ENCODE measurements at places on chromosomes 12 and 14.

DNA sequence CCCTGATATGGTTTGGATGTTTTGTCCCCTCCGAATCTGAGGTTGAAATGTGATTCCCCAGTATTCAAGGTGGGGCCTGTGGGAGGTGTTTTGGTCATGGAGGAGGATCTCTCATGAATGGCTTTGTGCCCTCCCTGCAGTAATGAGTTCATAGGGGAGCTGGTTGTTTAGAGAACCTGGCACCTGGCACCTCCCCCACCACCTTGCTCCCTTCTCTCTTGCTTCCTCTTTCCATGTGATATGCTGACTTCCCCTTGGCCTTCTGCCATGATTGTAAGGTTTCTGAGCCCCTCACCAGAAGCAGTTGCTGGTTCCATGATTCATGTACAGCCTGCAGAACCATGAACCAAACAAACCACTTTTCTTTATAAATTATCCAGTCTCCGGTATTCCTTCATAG, 32.6 kb downstream of the CD163L1 start:
- DNase-seq: peak; percentile 21

DNA sequence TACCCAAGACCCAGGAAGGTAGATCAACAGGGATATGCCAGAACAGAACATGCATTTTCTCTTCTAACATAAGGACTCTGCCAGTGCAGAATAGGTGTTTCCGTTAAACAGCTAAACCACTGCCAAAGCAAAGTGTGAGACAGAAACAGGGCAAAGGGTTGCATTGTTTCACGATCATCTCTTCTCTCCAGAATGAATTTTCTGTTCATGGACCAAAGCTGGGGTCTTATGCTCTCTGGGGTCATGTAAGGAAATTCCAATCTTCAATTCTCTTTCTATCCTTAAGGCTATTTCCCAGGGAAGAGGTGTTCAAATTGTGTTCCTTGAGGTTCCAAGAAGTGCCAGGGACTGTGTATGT, 10.9 kb downstream of the PSMB5 start:
- no peak for DNase-seq

GRCh38 chr14:25904446-25904845, 693.4 kb downstream of the NOVA1 start:
- no peak for DNase-seq

- no peak for DNase-seq
These were observed 8.8 kb upstream of the EGLN3 start for GRCh38 chr14:33959692-33960151.

DNA sequence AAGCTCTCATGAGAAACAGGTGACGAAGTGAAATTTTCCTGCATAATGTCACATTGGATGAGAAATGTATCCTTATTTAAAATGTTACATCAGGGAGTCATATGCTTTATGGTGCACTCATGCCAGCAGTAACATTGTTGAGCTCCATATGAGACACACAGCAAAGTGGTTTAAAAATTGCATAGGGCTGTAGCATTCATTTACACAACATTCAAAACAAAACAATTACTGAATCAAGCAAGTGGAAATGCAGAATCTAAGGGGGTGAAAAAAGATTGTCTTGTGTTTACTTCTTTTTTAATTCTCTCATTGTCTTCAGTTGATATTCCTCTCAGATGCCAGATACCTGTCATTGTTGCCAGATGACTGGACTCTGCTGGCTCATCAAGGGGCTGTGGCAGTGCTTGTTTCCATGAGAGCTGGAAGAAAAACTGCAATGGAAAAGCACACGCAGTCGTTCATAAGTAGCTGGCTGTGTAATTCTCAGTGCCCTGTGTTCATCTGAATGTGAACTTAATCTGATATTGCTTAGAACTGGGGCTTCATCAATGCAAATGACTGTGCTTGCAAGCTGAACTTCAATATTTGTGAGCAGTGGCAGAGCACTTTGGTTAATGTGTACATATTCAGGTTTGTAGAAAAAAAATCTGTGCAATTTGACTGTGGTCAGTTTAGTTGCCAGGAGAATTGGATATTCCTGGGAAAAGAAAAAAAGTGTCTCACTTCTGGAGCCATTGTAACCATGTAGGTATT, 305.6 kb downstream of the RAD51B start:
- no peak for DNase-seq

DNA sequence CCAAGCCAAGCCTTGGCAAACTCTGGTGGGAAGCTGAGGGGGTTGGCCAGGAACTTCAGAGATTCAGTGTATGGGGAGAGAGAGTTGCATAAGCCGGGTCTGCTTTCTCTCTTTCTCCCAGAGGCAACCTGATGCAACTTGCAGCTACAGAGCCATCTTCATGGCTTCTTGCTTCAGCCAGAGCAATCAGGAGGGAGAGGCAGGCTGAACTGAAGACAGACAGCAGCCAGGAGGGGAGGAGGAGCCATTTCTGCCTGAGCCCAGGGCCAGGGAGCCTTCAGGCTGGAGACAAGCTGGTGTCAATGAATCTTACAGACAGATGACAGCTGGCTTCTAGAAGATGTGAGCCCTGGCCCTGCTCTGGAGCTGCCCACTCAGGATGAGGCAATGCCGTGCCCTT, 18.7 kb downstream of the NPC2 start:
- no peak for DNase-seq

GRCh38 chr14:74963705-74964271, 8.4 kb upstream of the PGF start:
- peak; percentile 13 for DNase-seq

GRCh38 chr12:92540782-92541423, 161.9 kb upstream of the PLEKHG7 start:
- no peak for DNase-seq

DNA sequence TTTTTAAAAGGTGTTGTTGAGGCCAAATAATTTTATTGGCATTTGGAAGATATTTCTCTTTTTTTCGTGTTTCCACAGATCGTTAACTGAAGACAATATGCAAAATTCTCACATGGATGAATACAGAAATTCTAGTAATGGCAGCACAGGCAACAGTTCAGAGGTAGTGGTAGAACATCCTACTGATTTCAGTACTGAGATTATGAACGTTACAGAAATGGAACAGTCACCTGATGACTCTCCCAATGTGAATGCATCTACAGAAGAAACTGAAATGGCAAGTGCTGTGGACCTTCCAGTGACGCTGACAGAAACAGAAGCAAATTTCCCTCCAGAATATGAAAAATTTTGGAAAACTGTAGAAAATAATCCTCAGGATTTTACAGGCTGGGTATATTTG, 11.2 kb downstream of the PRPF39 start:
- no peak for DNase-seq

DNA sequence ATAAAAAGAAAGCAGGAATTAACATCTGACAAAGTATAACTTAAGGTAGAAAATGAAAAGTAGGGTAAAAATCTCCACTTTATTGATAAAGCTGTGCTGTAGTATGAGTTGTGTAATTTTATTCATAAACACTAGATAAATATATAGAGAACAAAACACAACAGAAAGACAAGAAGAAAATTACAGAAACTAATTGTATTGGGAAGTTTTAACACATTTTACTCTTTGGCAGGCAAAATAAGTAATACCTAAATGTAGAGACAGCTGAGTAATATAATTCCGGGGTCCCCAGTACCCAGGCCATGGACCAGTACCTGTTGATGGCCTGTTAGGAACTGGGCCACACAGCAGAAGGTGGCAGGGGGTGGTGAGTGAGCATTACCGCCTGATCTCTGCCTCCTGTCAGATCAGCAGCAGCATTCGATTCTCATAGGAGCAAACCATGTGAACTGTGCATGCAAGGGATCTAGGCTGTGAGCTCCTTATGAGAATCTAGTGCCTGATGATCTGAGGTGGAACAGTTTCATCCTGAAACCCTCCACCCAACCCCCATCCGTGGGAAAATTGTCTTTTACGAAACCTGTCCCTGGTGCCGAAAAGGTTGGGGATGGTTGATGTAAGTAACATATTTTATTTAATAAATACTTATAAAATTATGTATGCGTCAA, 84.4 kb upstream of the ETV6 start:
- DNase-seq: no peak
